ENCODE measurements at places on chromosomes 12 and 14.

DNA sequence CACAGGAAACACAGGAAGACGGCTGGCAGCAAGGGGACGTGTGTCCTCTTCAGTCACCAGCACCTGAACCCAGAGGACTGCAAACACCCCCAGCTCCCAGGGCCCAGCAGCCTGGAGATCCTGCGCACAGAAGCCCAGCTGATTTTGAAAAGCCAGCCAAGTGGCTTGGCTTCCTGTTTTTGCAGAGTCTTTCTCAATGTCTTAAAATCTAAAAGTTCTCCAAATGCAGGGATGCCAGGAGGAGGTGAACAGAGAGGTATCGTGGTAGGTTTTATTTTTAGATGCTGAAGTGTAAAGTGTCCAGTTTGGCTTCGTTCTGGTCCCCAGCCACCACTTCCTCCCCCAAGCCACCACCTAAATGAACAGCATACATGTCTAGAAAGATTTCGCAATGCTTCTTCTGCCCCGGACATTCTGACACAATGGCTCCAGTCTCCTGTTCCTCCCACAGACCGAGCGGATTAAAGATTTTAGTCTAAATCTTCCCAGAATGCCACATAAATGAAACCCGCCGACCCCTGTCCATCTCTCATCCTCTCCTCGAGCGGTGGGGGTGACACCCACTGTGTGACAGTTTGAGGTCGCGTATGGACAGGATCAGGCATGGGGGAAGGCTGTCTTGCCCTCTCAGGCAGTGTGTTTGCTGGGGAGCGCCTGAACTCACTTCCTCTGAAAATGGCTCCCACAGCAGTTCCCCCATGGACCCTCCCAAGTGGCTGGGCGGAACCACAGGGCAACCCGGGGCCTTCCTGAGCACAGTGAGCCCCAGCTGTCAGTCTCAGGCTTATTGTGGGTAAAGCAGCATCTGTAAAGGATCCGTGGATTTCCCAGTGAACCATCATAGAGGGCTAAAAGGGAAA lies 41.6 kb downstream of the ITPK1 start:
- DNase-seq = no peak

- DNase-seq = no peak
Measured at GRCh38 chr12:46553266-46553665, 180.7 kb upstream of the SLC38A2 start.

- DNase-seq = no peak
Measured at GRCh38 chr12:13805041-13805440, 176.4 kb downstream of the GRIN2B start.

GRCh38 chr14:80805136-80805535 lies 136.4 kb downstream of the CEP128 start:
- DNase-seq = no peak

- DNase-seq = no peak
Measured at GRCh38 chr14:79480212-79480611, 731.1 kb downstream of the DIO2 start.

DNA sequence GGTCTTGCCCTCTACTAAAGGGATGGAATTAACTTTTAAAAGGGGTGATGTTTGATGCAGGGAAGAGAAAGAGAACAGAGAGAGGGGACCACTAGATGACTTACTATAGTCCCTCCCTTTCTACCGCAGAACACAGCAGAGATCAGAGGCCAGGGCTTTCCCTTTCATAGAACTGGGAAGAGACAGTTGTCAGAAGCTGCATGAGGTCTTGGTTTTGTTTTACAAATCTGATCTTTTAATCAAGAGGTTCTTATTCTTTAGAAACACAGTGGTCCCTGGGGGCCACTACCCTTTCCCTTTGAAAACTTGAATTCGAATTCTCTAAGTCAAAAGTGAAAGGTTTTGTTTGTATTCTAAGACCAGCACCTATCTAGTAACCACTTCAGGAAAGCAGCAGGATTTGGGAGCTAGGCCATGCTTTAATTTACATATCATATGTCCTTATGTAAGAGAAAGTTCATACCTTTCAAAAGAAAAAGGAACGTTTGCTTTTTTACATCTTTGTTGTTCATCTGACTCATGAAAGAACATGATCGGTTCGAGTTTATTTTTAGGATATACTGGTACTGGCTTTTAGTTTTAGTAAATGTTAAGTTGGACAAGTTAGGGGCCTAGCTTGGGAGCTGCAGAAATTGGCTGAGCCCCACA lies 6.3 kb downstream of the FBXL14 start:
- DNase-seq = no peak

Measured in Panc1 (cell line).